T-helper 9 cell (primary cell): ENCODE measurements at places on chromosomes 2 and 18.

GRCh38 chr2:136323935-136324334 lies 206.0 kb upstream of the CXCR4 start:
- no peak for DNase-seq

DNA sequence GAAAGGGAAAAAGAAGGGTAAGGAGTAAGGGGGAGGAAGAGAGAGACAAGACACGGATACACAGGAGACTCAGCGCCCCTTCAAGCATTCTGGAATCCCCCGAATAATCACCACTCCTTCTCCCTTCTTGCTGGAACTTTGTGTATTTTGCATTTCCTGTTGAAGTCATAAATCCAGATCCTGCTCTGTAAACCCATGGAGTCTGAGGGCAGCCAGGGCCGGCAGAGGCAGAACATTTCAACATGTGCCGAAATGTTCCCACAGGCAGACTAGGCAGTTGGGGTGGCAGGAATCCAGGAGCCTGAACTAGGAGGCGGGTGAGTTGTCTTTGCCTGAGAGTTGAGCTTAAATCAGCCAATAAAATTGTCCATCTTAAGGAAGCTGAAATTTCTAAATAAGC lies 193.1 kb downstream of the SH3RF3 start:
- no peak for DNase-seq

- DNase-seq, result no peak
These were observed 90.0 kb upstream of the OTOS start for GRCh38 chr2:240230291-240230931.

GRCh38 chr18:44968336-44968735 lies 287.6 kb downstream of the SETBP1 start:
- no peak for DNase-seq

DNA sequence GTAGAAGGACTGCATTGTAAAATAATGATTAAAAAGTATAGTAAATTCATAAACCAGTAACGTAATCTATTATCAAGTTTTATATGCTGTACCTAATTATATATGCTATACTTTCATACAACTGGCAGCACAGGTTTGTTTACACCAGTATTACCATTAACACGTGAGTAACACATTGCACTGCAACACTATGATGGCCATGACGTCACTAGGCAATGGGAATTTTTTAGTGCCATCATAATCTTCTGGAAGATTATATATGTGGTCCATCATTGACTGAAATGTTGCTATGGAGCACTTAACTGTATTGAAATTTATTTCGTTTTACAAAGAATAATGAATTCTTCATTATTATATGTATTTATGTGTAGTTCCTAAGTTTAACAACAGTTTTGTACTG lies 45.9 kb downstream of the FAM171B start:
- no peak for DNase-seq
